ENCODE measurements at places on chromosomes 11 and 22. TPM values are rescaled to one million over a fixed set of nuclear protein-coding genes. Genes with fewer than 3 reads are reported as not detected.

Gene ZNF280B
- 3.8 TPM for total RNA-seq

Gene CARD18
- total RNA-seq = not detected

Gene IGLL1
- not detected for total RNA-seq

Gene ST14
- total RNA-seq = 0.06 TPM

Gene MIOX
- 0.42 TPM for total RNA-seq

Gene TYMP
- 89.6 TPM for total RNA-seq

Gene C11orf16
- not detected for total RNA-seq

Gene MCHR1
- total RNA-seq = not detected

Gene HTATIP2
- 54.6 TPM for total RNA-seq

Gene OR2AG1
- total RNA-seq = not detected

Gene CRACR2B
- total RNA-seq = 3.4 TPM

Gene KCNJ11
- total RNA-seq = 0.63 TPM

Gene APLNR
- not detected for total RNA-seq

Gene SPON1
- total RNA-seq = 0.08 TPM

Gene PNPLA3
- 0.42 TPM for total RNA-seq

Gene SMIM35
- 0.32 TPM for total RNA-seq

Gene MS4A3
- total RNA-seq = not detected

Gene HORMAD2
- not detected for total RNA-seq

Gene GAB4
- total RNA-seq = not detected

Gene INSC
- total RNA-seq = 0.25 TPM

Gene CST6
- total RNA-seq = not detected

Gene NNMT
- total RNA-seq = not detected

Gene MYO18B
- 0.80 TPM for total RNA-seq

Gene OR6A2
- total RNA-seq = 0.06 TPM

Gene C1QTNF5
- not detected for total RNA-seq

All from activated CD8-positive, alpha-beta memory T cell treated with anti-CD3 and anti-CD28 coated beads for 36 hours (primary cell).